ENCODE measurements at places on chromosomes 1 and 21.

- no peak for DNase-seq
Observed at GRCh38 chr21:46245213-46245915, 16.8 kb upstream of the LSS start.

DNA sequence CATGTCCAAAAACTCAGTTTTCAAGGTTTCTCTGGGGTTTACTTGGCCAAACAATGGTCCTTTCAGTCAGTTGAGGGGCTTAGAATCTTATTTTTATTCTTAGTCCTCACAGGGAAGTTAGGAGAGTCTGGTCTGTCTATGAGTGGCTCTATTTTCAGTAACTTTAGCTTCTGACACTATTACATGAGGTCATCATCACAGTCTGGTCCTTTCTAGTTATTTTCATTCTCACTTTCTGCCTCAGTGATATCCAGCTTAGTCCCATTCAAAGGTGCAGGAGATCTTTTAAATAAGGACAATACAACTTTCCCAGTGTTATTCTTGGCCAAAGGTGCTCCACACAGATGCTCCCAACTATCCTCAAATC lies 30.0 kb upstream of the FGGY start:
- no peak for DNase-seq

DNA sequence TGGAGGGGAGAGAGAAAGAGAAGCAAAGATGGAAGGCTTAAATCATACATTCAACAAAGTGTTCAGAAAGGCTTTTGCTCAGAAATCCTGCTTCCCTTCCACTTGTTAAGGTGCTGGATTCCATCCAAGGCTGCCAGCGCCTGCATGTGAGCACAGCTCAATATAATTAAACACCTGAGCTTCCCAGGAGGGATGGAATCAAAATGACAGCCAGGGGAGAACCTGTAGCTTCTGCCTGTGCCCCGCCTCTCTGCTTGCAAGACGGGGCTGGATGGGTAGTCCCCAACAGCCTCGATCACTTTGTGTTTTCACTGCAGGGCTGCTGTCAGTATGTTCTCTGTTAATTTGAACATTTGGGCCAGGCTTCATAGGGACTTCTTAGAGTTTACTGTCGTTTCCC lies 225.7 kb downstream of the KCNH1 start:
- DNase-seq, result no peak

- no peak for DNase-seq
Observed at GRCh38 chr1:214503553-214503952, 47.8 kb downstream of the PTPN14 start.

DNA sequence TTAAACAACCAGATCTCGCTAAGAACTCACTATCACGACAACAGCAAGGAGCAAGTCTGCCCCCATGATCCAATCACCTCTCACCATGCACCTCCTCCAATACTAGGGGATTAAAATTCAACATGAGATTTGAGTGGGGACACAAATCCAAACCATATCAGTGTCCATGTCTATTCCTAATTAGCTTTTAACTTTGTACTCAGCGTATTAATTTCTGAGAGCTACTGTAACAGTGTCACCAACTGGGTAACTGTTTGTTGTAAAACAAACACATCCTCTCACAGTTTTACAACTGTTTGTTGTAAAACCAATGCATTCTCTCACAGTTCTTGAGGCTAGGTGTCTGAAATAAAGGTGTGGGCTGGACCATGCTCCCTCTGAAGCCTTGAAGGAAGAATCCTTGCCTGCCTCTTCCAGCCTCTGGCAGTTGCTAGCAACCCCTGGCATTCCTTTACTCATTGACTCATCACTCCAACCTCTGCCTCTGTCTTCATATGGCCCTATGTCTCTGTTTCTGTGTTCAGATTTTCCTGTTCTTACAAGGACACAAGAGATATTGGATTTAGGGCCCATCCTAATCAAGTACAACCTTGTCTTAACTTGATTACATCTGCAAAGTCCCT lies 121.2 kb downstream of the LTN1 start:
- no peak for DNase-seq

DNA sequence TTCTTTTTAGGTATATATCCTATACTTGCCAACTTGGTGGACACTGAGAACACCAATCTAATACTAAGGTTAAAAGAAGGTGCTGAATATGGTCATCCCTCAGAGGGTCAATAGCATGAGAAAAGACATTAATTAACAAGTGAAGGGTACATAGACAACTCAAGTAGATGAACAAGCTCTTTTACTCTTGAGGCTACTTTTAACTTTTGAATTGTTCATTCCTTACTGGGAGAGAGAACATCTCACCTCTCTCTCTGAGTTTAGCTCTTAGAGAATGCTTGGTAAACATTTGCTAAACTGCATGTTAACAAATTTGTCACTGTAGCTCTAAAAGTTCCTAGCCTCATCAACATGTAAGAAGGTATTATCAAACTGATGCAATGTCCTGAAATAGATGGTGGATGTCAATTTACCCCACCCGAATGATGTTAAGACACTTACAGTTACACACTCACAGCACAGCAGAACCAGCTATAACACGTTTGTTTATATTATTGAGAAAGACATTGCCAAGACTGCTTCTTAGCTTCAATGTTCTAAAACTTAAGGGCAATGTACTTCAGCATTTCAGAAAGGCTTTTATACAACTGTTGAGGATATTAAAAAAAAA lies 35.9 kb downstream of the HEATR1 start:
- no peak for DNase-seq

- no peak for DNase-seq
Observed at GRCh38 chr1:4161366-4162006, 261.4 kb upstream of the C1orf174 start.

- DNase-seq, result no peak
Observed at GRCh38 chr1:27513958-27514357, 24.0 kb upstream of the WASF2 start.

- no peak for DNase-seq
Observed at GRCh38 chr1:157099633-157100009, at the start of gene ETV3L. Gene ETV3L (minus strand): TSS chr1:157099808. CDS start chr1:157099523, 285 bp downstream.

GRCh38 chr1:112904831-112905261 lies 51.1 kb downstream of the SLC16A1 start:
- no peak for DNase-seq

DNA sequence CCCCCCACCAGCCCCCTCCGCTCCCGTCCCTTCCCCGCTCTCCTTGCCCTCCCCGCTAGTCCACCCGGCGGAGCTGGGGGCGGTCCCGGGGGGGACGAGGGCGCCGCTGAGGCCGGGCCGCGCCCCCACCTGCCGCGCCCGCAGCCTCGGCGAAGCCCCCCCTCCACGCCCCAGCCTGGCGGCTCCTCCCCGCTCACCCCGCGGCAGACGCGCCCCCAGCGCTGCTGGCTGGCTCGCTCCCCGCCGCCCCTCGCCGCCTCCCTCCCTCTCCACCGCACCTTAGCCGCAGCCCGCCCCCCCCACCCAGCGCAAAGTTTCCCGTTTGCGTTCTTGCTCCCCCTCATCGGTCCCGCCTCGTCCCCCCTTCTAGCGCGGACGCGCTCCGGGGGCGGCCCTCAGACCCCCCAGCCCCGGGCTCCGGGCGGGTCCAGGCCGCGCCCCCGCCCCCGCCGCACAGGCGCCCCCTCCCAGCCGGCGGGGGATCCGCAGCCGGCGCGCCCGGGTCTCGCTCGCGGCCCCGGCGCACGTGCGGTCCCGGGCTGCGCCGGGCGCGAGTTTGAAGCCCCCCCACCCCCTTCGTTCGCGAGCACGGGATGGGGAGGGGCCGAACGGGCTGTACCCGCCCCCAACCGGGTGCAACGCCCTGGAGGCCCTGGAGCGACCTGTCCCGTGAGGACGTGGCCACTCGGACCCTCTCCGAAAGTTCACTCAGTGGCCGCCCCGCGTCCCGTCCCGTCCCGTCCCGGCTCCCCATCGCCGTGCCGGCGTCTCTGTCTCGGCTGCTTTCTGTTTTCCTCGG lies 623 bp downstream of the PTPRF start:
- no peak for DNase-seq

GRCh38 chr21:29194342-29194741 lies 63.9 kb downstream of the MAP3K7CL start:
- DNase-seq, result no peak

DNA sequence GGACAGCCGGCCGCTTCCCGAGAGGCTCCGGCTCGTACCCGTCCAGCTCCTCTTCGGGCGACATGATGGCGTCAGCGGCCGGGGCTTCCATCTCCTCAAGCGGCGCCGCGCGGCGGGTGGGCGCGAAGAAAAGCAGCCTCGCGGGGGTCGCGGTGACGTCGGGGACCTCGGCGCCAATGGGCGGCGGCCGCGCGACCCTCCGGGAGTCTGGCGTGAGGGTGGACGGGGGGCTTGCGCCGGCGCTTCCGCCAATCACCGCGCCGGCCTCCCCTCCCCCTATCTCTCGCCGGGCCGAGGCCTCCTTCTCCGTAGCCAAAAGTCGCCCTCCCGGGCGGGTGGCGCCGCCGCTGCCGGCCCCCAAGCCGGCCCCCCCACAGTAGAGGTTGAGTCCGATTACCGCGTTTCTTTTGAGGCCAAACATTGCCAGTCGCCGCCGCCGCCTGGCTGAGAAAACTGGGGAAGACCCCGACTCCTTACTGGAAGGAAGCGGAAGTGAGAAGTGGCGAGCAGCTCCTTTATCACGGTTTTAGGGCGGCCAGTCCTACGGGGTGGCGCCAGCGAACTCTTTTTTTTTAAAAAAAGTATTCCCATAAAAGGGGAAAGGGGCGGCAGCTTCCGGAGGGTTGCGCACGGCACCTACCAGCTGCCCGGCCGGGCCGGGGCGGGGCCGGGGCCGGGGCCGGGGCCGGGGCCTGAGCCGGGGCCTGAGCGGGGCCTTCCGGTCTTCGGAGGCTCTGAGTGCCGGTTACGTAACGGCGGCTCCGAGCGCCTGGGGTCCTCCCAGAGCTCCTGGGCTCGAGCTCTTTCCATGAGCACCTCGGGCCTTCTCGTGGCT lies at the start of gene MCL1:
Gene MCL1, minus strand, starts transcription at position 501 of the 835 bp plus-strand sequence. Its CDS starts 80 bp downstream, at position 421.
- peak; percentile 95 for DNase-seq

DNA sequence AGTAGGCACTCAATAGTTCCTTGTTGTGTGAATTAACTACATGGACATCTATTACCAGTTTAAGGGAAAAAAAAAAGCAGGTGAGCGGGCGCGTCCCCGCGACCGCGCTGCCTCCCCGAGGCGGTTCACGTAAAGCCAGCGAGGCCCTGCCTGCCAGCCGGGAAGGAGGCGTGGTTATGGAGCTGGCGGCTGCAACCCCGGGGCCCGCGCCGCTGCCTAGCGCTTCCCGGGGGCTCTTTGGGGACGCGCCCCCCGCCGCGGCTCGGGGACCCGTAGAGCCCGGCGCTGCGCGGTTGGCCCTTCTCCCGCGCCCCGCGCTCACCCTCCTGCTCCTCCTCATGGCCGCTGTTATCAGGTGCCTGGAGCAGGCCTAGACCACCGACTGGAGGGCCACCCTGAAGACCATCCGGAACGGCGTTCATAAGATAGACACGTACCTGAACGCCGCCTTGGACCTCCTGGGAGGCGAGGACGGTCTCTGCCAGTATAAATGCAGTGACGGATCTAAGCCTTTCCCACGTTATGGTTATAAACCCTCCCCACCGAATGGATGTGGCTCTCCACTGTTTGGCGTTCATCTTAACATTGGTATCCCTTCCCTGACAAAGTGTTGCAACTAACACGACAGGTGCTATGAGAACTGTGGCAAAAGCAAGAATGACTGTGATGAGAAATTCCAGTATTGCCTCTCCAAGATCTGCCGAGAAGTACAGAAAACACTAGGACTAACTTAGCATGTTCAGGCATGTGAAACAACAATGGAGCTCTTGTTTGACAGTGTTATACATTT lies 2.6 kb upstream of the CC2D1B start:
- DNase-seq, result no peak
